NB4 (cell line): ENCODE measurements at places on chromosomes 7 and 10.

DNA sequence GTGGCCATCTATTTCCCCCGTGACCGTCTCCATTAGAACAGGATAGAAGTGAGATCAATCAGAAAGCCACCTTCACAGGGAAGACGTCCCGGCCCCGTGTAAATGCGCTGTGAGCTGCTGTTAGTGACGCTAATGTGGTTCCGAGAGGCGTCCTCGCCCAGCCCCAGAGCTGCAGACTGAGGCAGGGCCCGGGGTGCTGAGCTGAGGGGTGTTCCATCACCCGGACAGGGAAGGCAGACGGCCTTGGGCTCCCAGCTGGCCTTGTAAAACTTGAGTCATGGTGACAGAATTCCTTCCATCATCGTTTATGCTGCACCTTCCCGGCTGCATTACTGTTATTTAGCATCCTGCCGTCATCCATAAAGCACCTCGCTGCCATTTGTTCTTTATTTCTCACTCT is 195.3 kb upstream of the CTBP2 start:
- no peak for DNase-seq

- DNase-seq, result peak; percentile 32
These were observed 179.5 kb upstream of the TMEM106B start for GRCh38 chr7:12031638-12032037.

- DNase-seq, result peak; percentile 72
These were observed 328.4 kb upstream of the AOAH start for GRCh38 chr7:37052705-37053104.

- DNase-seq, result no peak
These were observed 113.8 kb upstream of the HPS1 start for GRCh38 chr10:98560565-98560964.
